ENCODE measurements at places on chromosomes 13 and 19. TPM values are rescaled to one million over a fixed set of nuclear protein-coding genes. Genes with fewer than 3 reads are reported as not detected.

GFY gene
- total RNA-seq: not detected

ERICH6B gene
- total RNA-seq: not detected

MBOAT7 gene
- total RNA-seq: 61.1 TPM

FXYD3 gene
- 0.68 TPM for total RNA-seq

CRLF1 gene
- total RNA-seq: 85.9 TPM

FCER2 gene
- total RNA-seq: 1.4 TPM

OR10H1 gene
- total RNA-seq: not detected

TRAPPC5 gene
- 69.8 TPM for total RNA-seq

ZNF284 gene
- total RNA-seq: 2.0 TPM

MKNK2 gene
- total RNA-seq: 96.3 TPM

PSPN gene
- 1.4 TPM for total RNA-seq

DNA sequence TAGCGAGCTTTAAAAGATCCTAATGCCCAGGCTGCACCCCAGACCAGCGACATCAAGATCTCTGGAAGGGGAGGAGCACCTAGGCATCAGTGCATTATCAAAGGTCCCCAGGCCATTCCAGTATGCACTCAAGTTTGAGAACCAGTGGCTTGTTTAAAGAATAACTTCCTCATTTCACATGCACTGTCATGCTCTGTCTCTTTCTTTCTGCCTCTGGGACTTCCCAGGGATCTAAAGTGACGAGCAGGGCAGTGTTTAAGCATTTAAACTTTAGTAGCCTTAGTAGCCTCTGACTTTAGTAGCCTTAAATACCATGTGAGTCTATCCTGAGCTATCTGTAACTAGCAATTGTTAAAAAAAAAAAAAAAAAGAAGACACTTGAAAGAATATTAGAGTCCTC, 8.9 kb upstream of the FARP1 start:
- no peak overlapping the region for H3K4me3 ChIP-seq
- no peaks in the 10 kb centered on the region for H3K27me3 ChIP-seq
- no peaks in the 10 kb centered on the region for H3K4me1 ChIP-seq

DNA sequence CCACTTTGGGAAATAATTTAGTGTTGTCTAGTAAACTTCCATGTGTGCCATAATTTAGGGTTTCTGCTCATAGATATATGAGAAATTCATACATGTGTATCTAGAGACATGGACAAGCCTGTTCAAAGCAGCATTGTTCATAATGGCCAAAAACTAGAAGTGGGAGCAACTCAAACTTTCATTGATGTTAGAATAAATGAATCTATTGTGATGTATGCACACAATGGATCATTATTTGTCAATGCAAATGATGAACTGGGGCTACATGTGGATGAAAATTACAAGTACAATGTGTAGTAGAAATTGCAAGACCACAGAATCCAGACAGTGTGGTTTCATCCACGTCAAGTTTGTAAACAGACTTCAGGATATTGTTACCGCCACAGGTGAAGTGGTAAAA, 284.7 kb downstream of the SLC7A1 start:
- H3K36me3 ChIP-seq: no peaks in the 10 kb centered on the region
- no peak overlapping the region for H3K4me3 ChIP-seq
- no peak overlapping the region for H3K27ac ChIP-seq
- no peaks in the 10 kb centered on the region for H3K4me1 ChIP-seq

GRCh38 chr13:113628291-113629270, 29.4 kb downstream of the ATP4B start:
- H3K4me1 ChIP-seq: no peaks in the 10 kb centered on the region
- H3K27ac ChIP-seq: no peak overlapping the region
- no peaks in the 10 kb centered on the region for H3K27me3 ChIP-seq
- peaks cover 3% of the 10 kb centered on the region for H3K36me3 ChIP-seq

- H3K4me3 ChIP-seq: no peak overlapping the region
- H3K27ac ChIP-seq: no peak overlapping the region
- no peaks in the 10 kb centered on the region for H3K4me1 ChIP-seq
- H3K36me3 ChIP-seq: no peaks in the 10 kb centered on the region
Observed at GRCh38 chr19:485583-486236, 10.6 kb upstream of the MADCAM1 start.

DNA sequence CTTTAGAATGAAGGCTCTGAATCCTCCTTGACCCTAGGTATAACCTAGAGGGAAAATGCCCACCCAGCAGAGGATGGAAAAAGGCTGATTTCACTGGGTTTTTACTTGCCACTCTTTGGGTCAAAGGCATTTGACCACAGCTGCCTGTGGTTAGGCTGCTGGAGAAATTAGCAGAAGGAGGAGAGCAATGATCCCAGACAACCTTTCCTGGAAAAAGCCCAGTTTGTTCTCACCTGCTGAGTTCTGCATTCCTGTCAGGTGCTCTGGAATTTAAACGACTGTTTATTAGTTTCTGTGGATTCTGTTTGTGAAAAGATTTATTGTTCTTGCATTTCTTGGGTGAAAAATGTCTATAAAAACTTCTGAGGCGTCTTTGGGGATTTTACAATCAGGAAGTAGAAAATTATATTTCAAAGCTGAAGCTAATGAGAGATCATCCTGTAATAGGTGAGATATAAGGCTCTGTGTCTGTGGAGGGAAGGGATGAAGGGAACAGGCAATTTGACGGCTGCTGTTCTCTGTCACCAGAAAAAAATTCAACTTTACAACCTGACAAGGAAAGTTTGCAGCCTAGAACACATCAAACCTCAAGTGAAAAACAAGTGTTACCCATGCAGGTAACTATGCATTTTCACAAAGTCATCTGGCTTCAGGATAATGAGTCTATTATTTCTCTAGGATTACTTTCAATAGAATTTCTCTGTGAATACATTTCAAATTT, 519.7 kb downstream of the DIAPH3 start:
- H3K4me3 ChIP-seq: no peak overlapping the region
- no peaks in the 10 kb centered on the region for H3K4me1 ChIP-seq
- H3K36me3 ChIP-seq: no peaks in the 10 kb centered on the region
- H3K27ac ChIP-seq: no peak overlapping the region

DNA sequence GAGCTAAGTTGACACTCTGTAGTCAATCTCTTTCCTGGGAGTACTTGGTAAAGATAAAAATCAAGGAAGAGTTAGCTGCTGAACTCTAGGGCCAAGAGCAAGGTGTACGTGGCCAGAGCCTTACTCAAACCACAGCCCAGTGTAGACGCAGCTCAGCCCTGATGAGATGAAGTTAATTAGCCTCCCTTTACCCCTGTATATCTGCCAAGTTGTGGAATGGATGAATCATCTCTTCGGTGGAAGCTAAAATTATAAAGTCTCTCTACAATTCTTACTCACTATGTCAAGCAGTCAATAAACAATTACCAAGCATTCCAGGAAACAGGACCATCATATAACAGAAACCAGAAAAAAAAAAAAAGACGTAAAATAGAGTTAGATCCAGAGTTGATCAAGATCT, 146.9 kb upstream of the UFM1 start:
- no peak overlapping the region for H3K27ac ChIP-seq
- no peak overlapping the region for H3K4me3 ChIP-seq
- no peaks in the 10 kb centered on the region for H3K36me3 ChIP-seq

- H3K27ac ChIP-seq: no peak overlapping the region
- no peaks in the 10 kb centered on the region for H3K36me3 ChIP-seq
- no peaks in the 10 kb centered on the region for H3K4me1 ChIP-seq
- H3K27me3 ChIP-seq: no peaks in the 10 kb centered on the region
Observed at GRCh38 chr19:33306853-33307792, 4.8 kb upstream of the CEBPA start.

DNA sequence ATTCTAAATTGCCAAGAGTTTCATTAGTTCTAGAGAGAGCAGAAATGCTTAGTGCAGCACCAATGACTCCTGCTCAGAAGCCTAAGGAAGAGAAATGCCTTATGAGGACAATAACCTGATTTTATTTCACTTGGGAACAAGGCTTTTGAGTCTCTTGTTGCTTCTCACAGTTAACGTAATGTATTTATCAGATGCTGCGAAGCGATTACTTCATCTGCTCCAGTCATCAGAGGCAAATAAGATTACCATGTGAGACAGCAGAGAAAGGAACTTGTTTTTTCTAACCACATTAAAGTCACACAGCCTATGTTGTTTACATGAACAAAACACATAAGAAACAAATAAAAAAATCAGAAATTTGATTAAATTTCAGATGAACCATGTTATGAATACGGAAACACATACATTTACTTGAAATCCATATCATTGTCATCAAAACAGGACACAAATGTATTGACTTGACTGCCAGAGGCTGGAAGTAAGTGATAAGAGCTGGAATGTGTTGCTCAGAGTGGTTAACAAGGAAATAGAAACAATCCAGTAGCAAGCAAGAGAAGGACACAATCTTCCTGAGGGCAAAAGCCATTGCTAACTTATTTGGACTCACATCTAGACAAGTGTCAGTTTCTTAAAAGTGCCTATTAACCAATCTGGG, 147.3 kb downstream of the LHFPL6 start:
- H3K4me1 ChIP-seq: peaks cover 50% of the 10 kb centered on the region
- H3K4me3 ChIP-seq: no peak overlapping the region
- no peaks in the 10 kb centered on the region for H3K36me3 ChIP-seq
- no peak for DNase-seq
- H3K27me3 ChIP-seq: no peaks in the 10 kb centered on the region

- H3K4me3 ChIP-seq: no peak overlapping the region
- H3K27ac ChIP-seq: no peak overlapping the region
- no peaks in the 10 kb centered on the region for H3K27me3 ChIP-seq
Observed at GRCh38 chr19:7004313-7004931, 16.8 kb downstream of the MBD3L2B start.

DNA sequence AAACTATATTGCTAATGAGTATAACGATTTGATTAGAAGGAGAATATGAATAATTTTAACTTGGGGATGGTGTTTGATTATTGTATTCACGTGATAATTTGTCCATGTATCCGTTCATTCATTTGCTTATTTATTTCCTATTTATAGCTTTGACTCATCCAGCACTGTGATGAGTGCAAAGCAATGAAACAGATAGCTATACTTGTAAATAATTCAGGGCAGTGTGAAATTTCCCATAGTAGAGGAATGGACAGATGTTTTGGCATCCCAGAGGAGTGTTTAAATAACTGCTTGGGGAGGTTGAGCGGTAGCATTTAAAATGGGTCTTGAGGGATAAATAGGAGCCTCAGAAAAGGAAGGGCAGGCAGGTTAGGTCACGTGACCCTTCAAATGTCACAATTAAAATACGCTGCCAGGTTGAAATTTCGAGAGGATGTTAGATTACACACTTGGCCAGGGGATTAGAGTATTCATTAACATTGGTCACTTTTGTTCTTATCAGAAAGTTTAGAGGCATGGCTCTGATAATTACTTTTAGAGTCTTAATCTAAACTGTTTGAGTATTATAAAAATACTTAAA, 14.7 kb downstream of the FGF9 start:
- no peaks in the 10 kb centered on the region for H3K36me3 ChIP-seq
- no peaks in the 10 kb centered on the region for H3K4me1 ChIP-seq
- H3K4me3 ChIP-seq: no peak overlapping the region
- no peak overlapping the region for H3K27ac ChIP-seq
- DNase-seq: no peak

DNA sequence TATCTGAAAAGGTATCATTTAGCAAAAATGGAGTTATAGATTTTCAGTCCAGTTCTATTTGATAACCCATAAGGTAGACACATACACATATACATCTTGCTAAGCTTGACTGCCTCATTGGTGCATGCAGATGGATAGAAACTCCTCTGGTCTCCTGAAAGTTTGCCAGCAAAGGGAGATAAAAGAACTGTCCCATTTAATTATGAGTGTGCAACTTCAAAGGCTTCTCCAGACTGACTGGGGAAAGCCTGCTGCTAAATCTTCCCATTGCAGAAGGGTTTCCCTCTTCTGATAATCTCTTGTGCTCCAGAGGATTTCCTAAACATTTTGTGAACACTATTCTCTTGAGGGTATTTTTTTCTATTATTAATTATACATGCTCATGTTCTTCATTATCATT, 131.9 kb downstream of the ITGBL1 start:
- H3K27ac ChIP-seq: no peak overlapping the region
- no peak overlapping the region for H3K4me3 ChIP-seq

- H3K4me1 ChIP-seq: no peaks in the 10 kb centered on the region
- H3K36me3 ChIP-seq: no peaks in the 10 kb centered on the region
- H3K4me3 ChIP-seq: no peak overlapping the region
- no peaks in the 10 kb centered on the region for H3K27me3 ChIP-seq
- H3K27ac ChIP-seq: no peak overlapping the region
Observed at GRCh38 chr13:109836629-109837607, 50.5 kb upstream of the IRS2 start.

GRCh38 chr13:106095919-106096318, 439.5 kb downstream of the EFNB2 start:
- no peak for DNase-seq
- no peaks in the 10 kb centered on the region for H3K4me1 ChIP-seq
- no peaks in the 10 kb centered on the region for H3K36me3 ChIP-seq
- no peaks in the 10 kb centered on the region for H3K27me3 ChIP-seq

DNA sequence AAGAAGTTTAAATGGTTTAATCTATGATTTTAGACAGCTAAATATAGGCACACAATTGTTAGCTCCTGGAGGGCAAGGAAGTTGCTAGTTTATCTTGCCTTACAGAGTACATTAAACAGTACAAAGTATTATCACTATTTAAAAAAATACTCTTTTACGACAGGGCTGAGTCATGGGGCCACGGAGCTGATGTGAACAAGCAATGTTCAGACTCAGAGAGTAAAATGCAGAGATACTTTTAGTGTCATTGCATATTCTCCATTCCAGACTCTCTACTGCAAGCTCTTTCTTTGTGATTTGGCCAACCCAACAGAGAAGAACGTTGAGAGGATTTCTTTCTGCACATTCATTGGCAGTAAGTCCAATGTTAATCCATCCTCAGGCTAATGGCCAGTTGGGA, 352.4 kb downstream of the SPRY2 start:
- H3K36me3 ChIP-seq: no peaks in the 10 kb centered on the region
- no peaks in the 10 kb centered on the region for H3K27me3 ChIP-seq
- H3K4me3 ChIP-seq: no peak overlapping the region
- DNase-seq: no peak
- no peak overlapping the region for H3K27ac ChIP-seq
- no peaks in the 10 kb centered on the region for H3K4me1 ChIP-seq

- no peak for DNase-seq
- no peak overlapping the region for H3K4me3 ChIP-seq
- H3K36me3 ChIP-seq: no peaks in the 10 kb centered on the region
- H3K27me3 ChIP-seq: no peaks in the 10 kb centered on the region
- H3K4me1 ChIP-seq: no peaks in the 10 kb centered on the region
- no peak overlapping the region for H3K27ac ChIP-seq
Observed at GRCh38 chr19:35862528-35862927, 5.8 kb downstream of the KIRREL2 start.

GRCh38 chr19:11425719-11426457, 6.8 kb upstream of the RGL3 start:
- no peaks in the 10 kb centered on the region for H3K36me3 ChIP-seq
- DNase-seq: no peak
- peaks cover 11% of the 10 kb centered on the region for H3K27me3 ChIP-seq
- H3K4me1 ChIP-seq: peaks cover 16% of the 10 kb centered on the region

- no peaks in the 10 kb centered on the region for H3K4me1 ChIP-seq
- H3K36me3 ChIP-seq: peaks cover 17% of the 10 kb centered on the region
- no peak for DNase-seq
- no peak overlapping the region for H3K27ac ChIP-seq
- no peak overlapping the region for H3K4me3 ChIP-seq
- H3K27me3 ChIP-seq: no peaks in the 10 kb centered on the region
Observed at GRCh38 chr13:110652764-110653163, 37.4 kb downstream of the NAXD start.
